Endothelial cell of umbilical vein (primary cell): ENCODE measurements at places on chromosomes 6 and 20. TPM values are rescaled to one million over a fixed set of nuclear protein-coding genes. Genes with fewer than 3 reads are reported as not detected.

The KHDC1 gene
- 3.3 and 3.7 TPM in 2 replicates for total RNA-seq

The MAS1 gene
- not detected in 2 replicates for total RNA-seq

The TNNC2 gene
- not detected in 2 replicates for total RNA-seq

The MYBL2 gene
- 105 and 107 TPM in 2 replicates for total RNA-seq

The IFT52 gene
- total RNA-seq = 29.7 and 30.0 TPM in 2 replicates

The CCN6 gene
- not detected in 2 replicates for total RNA-seq

The C6orf58 gene
- total RNA-seq = not detected in 2 replicates

The ALDH8A1 gene
- 0.58 and 0.95 TPM in 2 replicates for total RNA-seq

The SLC44A4 gene
- total RNA-seq = 0.12 and 0.84 TPM in 2 replicates

The BTN1A1 gene
- not detected in 2 replicates for total RNA-seq

The VSX1 gene
- not detected in 2 replicates for total RNA-seq
